SK-MEL-5 (cell line): ENCODE measurements at places on chromosomes 7 and 10. TPM values are rescaled to one million over a fixed set of nuclear protein-coding genes. Genes with fewer than 3 reads are reported as not detected.

JCAD gene
- total RNA-seq = 0.53 and 0.56 TPM in 2 replicates

MEST gene
- total RNA-seq = not detected in 2 replicates

UBE2H gene
- 37.4 and 40.5 TPM in 2 replicates for total RNA-seq

TAC1 gene
- 1.2 TPM in 1 of 2 replicates, not detected in the other for total RNA-seq

RNF148 gene
- total RNA-seq = 0.59 and 0.61 TPM in 2 replicates
